ENCODE measurements at places on chromosomes 1 and 21.
A peak's percentile ranks its signal among the peaks of the same experiment; 100 is the strongest.

DNA sequence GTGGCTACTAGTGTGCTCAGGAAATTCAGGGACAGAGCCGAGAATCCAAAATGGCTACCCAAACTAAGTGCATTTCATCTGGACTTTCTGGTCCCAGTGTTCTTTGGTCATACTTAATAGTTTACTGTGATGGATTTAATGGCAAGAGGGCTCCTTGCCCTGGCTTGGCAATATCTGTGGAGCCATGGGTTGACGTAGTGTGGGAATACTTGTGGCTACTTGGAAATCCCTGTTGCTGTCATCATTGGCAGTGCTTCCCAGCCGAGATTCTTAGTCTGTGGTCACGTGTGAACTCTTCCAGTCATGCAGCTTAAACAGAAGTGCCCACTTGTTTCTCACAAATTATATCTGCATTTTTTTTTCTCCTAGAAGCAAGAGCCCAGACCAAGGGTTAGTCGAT is 198.9 kb downstream of the HS2ST1 start:
- H3K36me3 ChIP-seq: no peaks in the 10 kb centered on the region
- H3K27me3 ChIP-seq: no peaks in the 10 kb centered on the region
- no peak overlapping the region for H3K27ac ChIP-seq
- H3K4me1 ChIP-seq: no peaks in the 10 kb centered on the region
- no peak overlapping the region for H3K4me3 ChIP-seq
- no peak for DNase-seq

DNA sequence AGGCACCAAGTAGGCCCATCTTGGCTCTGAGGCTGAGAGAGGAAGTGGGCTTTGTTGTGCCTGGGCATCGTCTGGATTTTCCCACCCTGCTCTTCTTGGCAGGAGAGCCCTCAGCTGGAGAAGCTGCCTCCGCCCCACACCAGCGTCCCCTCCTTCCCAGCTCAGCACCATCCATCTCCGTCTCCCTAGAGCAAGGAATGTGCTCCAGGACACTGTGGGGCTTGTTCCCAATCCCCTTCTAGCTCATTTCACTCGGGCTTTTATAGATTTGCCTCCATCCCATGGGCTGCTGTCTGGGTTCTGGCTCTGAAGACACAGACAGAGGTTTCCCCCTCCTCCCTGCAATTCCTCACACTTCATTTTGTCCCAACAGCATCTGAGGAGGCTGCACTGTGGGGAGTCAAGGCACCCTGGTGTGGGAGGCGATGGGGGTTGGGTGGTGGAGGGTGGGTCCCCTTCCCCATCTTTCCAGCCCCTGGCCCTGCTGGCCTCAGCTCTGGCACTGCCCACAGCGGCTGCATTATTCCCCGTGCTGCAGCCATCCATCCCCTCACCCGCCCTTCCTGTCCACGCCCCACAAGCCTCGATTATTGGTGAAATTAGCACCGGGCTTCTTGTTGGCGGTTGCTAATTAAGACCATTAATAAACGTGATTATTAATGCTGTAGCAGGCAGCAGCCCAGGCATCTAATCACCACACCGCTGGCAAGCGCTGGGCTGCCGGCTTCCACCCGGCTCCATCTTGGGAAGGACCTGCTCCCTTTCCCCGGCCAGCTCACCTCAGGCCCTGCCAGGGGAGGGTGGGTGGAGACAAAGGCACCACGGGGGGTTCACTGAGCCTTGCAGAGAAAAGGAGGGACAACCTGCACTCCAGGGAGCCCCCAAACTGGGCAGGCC is 21.7 kb downstream of the RHBG start:
- H3K27ac ChIP-seq: no peak overlapping the region
- DNase-seq: no peak
- H3K27me3 ChIP-seq: no peaks in the 10 kb centered on the region

DNA sequence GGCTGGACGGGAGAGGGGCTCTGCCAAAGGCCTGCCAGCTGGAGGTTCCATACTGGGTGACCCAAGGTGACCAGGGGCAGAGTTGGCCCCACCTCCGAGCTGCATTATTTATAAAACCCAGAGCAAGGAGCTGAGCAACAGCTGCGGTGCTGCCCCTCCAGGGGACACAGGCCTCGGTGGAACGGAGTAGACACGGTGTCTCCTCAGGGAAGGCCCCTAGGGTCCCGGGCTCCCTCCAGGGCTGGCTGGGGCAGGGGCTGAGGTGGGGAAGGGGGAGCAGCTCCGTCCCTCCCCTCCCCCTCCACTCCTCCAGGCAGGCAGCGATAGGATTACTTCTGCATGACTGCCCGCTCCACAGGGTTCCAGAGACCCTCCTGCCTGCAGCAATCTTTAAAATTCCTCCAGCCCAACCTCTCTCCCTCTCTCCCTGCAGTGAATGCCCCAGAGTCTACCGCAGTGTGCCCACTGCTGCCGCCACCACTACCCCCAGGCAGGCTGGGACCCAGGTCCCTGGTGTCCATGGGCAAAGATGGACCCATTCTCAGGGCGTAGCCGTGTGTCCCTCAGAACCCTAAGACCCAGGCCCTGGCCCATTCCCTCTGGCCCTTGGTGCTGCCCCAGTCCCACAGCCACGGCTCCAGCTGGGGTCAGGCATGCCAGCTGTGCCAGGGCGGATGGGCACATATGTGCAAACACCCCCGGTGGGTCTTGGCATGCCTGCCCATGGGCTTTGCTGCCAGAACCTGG is 10.8 kb downstream of the AHDC1 start:
- no peak for DNase-seq
- H3K27me3 ChIP-seq: no peaks in the 10 kb centered on the region
- H3K36me3 ChIP-seq: no peaks in the 10 kb centered on the region

GRCh38 chr21:40254540-40255465 is 387.6 kb downstream of the PCP4 start:
- no peaks in the 10 kb centered on the region for H3K36me3 ChIP-seq
- no peak for DNase-seq
- no peaks in the 10 kb centered on the region for H3K4me1 ChIP-seq
- H3K27me3 ChIP-seq: no peaks in the 10 kb centered on the region
- no peak overlapping the region for H3K4me3 ChIP-seq

GRCh38 chr1:93615582-93616150 is 66.0 kb downstream of the BCAR3 start:
- no peak for DNase-seq
- peak overlapping the region; percentile 90 for H3K27ac ChIP-seq
- H3K36me3 ChIP-seq: no peaks in the 10 kb centered on the region
- H3K4me1 ChIP-seq: peaks cover 4% of the 10 kb centered on the region
- H3K27me3 ChIP-seq: no peaks in the 10 kb centered on the region

DNA sequence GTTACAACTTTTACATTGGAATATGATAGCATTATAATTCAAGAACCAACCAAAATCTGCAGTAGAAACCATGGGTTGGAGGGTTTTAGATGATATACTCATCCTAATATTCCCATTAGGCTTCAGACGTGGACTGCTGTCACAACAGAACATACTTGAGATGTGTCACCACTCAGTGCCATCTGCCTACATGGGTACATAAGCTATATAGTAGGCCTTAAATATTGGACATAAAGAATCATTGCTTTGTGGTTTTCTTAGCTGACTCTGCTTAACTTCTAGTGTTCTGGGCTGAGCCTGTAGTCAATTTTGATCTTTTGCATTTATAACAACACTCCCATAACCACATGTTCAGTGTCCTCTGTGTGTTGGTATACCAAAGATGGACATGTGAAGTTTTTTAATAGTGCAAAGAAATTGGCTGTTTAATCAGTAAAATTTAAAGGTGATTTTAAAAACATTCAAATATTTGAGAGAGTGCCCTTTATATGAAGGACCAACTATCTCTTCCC is 14.2 kb downstream of the RAP1A start:
- H3K4me1 ChIP-seq: peaks cover 3% of the 10 kb centered on the region
- no peaks in the 10 kb centered on the region for H3K27me3 ChIP-seq
- H3K4me3 ChIP-seq: no peak overlapping the region
- DNase-seq: no peak
- no peaks in the 10 kb centered on the region for H3K36me3 ChIP-seq
- H3K27ac ChIP-seq: no peak overlapping the region

DNA sequence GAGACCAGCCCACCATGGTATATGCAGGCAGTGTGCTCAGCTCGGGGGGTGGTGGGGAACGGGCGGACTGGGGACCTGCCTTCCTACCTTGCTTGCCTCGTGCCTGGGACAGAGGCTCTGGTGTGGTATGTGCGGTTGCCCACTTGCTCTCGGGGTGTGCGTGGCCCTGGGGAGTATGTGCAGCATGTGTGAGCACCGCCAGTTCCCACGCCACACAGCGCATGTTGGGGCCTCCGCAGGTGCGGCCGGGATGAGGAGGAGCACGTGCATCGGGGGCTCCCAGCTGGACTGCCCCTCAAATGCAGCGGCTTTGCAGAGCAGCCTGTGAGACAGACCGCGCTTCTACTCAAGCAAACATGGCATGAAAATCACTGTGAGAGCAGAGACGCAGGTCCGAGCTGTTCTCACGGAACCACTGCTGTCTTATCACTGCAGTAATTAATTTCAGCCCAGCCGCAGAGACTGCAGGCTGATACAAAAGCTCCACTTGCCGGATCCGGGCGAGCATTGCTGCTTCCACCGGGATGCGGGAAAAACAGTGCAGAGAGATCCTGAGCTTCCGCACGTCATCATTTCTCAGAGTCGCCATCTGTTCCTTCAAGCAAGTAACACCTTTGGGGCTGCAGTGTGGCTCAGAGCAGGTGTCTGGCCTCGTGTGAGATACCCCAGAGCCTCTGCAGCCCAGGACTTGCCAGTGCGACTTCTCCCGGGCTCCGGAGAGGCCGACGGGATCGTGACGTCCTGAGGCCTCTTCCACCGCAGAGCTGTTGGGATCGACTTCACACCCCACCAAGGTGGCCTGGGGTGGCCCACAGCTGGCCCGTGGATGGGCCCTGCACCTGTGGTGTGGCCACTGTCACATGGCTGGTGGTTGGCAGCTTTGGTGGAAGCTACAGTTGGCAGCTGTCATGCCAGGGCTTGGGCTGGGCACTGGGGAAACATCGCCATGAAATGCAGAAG is 92.6 kb upstream of the ACTRT2 start:
- no peak overlapping the region for H3K4me3 ChIP-seq
- no peaks in the 10 kb centered on the region for H3K36me3 ChIP-seq
- peaks cover 88% of the 10 kb centered on the region for H3K27me3 ChIP-seq
- no peak for DNase-seq
- no peak overlapping the region for H3K27ac ChIP-seq

- DNase-seq: no peak
- no peak overlapping the region for H3K27ac ChIP-seq
- peaks cover 8% of the 10 kb centered on the region for H3K27me3 ChIP-seq
Observed at GRCh38 chr1:204711103-204711946, 25.8 kb upstream of the LRRN2 start.

- H3K27me3 ChIP-seq: no peaks in the 10 kb centered on the region
- peak overlapping the region; percentile 37 for H3K27ac ChIP-seq
- no peak overlapping the region for H3K4me3 ChIP-seq
- no peak for DNase-seq
Observed at GRCh38 chr1:23930861-23931490, 17.8 kb upstream of the CNR2 start.

DNA sequence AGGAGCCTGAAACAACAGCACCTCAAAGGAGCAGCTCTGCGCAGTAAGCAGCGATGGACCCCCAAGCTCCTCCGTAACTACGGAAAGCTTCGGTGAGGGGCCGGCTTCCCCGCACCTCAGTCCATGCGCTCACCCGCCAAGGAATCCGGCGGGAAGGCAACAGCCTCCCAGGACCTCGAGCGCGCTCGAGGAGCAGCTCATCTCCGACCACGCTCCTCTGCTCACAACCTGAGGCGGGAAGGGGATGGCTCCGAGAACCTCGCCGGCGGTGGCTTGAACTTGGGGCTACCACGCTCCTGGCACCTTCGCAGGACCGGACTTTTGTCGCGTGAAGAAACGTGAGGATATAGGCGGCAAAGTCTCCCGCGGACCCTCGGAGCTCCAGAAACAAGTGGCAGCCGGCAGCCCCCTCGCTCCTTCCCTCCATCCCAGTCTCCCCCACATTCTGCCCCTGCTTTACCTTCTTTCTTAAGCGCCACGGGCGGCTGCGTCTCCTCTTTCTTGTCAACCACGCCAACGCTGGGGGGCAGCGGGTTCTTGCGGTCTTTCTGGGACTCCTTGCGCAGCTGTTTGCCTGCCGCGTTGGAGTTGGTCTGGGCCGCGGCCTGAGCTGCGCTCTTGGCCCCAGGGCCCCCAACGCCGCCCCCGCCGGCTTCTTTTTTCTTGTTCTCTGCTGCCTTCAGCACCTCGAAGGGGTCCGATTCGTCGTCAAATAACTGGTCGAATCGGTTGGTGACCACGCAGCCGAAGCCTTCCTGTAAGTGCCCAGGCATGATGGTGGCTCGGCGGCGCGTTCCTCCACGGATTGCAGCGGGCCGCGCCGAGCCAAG is 459 bp downstream of the SERBP1 start:
- H3K36me3 ChIP-seq: no peaks in the 10 kb centered on the region
- no peaks in the 10 kb centered on the region for H3K4me1 ChIP-seq
- peak overlapping the region; percentile 84 for H3K4me3 ChIP-seq
- peak overlapping the region; percentile 92 for H3K27ac ChIP-seq
- peak; percentile 19 for DNase-seq
- no peaks in the 10 kb centered on the region for H3K27me3 ChIP-seq

DNA sequence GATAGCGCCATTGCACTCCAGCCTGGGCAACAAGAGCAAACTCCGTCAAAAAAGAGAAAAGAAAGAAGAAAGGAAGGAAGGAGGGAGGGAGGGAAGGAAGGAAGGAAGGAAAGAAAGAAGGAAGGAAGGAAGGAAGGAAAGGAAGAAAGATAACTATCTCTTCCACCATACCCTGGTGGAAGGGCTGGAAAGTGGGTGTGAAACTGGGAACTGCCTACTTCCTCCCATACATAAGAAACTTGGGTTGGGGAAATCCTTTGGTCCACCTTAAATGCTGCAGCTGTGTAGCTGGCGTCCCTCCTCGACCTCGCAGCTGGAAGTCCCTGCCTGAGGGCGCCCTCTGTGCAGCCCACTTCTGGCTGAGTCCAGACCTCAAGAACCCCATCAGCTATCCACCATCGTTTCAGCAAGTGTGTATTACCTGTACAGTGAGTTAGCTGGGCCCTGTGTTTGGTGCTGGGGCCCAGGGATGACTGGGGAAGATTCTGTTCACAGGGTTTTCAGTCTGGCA is 4.6 kb upstream of the FAM167B start:
- peak overlapping the region; percentile 30 for H3K4me3 ChIP-seq
- no peaks in the 10 kb centered on the region for H3K27me3 ChIP-seq
- no peak for DNase-seq

GRCh38 chr1:63342402-63342801 is 20.0 kb downstream of the FOXD3 start:
- no peak for DNase-seq
- H3K4me3 ChIP-seq: no peak overlapping the region
- H3K4me1 ChIP-seq: no peaks in the 10 kb centered on the region

DNA sequence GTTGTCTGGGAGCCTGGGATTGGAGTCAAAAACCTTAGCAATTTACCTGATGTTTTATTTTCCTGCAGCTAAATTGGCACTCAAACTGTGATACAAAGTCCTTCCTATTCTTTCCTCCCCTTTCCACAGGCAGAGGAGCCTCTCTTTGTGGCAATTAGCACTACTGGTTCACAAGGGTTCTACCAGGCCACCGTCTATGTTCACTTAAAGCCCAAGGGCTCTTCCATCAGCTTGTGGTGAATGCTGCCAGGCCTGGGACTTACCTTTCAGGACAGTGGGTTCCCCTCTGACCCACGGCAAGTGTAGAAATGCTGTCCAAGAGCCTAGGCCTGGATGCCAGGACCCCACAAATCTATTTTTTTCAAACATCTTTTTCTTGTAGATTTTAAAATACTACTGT is 251.9 kb upstream of the B3GALT2 start:
- no peak overlapping the region for H3K27ac ChIP-seq
- no peak for DNase-seq
- no peak overlapping the region for H3K4me3 ChIP-seq
- no peaks in the 10 kb centered on the region for H3K36me3 ChIP-seq
- H3K27me3 ChIP-seq: no peaks in the 10 kb centered on the region
